NCI-H774 (cell line): ENCODE measurements at places on chromosomes 4 and X.

DNA sequence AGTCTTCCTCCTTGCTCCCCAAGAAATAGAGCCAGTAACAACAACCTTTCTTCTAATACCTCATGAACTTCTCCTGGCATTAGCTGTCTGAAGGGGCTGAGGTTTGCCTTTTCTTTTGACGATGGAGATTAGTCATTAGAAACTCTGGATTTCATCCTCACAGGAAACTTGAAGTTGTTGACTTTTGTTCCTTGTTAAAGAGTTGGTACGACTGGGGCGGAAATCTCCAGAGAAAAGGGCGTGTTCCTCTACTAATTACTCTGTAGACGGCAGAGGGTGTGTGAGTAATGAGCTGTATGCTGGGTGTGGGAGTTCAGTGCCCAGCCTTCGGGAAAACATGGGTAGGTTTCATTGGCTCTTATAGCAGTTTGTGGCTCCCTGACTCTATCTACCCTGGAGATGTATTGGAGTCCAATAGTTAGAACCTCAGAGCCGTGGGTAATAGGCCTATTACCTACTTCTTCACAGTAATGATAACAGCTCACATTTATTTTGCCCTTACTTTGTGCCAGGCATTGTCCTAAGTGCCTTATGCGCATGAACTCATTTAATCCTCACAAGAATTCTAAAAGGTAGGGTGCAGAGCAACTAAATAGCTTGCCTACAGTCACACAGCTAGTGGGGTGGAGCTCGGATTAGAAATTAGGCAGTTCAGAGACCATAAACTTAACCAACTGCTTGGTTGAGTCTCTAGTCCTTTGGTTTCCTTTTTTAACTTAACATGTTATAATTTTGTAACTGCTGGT lies 23.4 kb downstream of the TMEM164 start:
- DNase-seq: no peak

DNA sequence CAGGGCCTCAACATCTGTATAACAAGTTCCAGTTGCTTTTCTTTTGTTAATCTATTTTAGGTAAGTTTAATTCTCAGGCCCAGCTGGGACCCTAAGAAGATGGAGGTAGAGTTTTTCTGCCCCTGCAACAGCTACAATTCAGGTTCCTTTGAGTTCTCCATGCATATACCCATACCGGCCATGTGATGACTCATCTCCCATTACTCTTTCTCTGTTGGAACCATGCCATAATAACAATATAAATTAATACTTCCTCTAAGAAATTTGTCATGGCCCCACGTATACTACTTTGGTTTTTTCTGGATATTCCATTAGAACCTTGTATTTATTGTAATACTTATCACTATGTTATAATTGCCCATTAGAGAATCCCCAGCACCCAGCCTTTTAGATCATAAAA lies 1.3 kb upstream of the INTU start:
- DNase-seq: no peak

DNA sequence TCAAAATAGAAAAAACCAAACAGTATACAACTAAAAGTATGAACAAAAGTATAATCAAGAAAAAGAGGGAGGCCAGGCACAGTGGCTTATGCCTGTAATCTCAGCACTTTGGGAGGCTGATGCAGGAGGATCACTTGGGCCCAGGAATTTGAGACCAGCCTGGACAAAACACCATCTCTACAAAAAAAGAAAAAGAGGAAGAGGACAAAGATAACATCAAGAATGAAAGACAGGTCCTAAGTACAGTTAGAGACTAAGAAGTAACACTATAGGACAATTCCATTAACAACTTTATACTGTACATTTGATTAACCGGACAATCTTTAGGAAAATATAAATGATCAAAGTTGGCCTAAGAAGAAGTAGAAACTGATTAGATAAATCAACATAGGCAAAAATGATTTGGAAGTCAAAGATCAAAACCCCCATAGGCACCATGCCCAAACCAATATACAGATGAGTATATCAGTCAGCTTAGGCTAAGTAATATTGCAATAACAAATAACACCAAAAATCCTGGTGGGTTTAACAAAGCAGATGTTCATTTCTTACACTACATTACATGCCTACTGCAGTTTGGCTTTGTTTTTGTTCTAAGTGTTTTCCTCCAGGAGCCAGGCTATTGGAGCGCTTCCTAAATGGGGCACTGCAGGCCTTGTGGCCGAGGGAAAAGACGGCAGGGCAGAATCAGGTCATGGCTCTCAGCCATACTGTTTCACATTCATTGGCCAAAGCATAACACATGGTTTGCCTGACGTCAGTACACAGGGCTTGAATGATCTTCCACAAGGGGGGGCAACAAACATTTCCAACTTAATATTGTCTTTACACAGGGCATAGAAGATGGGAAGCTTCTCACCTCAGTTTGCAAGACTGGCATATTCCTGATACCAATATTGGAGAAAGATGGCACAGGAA lies 42.2 kb upstream of the HGFAC start:
- DNase-seq: no peak

GRCh38 chr4:139721789-139722188 lies 56.2 kb downstream of the MGST2 start:
- no peak for DNase-seq

DNA sequence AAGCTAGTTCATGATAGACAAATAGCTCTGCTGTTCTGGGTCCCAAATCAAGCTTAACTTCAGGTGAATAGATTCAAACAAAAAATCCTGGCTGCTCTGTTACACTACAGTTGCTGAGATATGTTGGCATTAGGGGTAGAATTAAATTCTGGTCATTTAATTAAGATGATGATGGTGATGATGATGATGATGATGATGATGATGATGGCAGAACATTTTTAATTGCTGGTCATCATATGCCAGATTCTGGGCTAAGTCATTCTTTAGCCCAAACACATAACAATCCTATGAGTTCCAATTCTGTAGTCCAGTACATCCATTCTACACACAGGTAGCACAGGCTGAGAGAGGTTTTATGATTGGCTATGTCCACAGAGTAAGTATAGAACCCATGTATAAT lies 741.5 kb downstream of the STIM2 start:
- no peak for DNase-seq
